ENCODE measurements at places on chromosomes 2 and 18.

- no peak for DNase-seq
Observed at GRCh38 chr2:162885281-162886070, 46.9 kb upstream of the KCNH7 start.

DNA sequence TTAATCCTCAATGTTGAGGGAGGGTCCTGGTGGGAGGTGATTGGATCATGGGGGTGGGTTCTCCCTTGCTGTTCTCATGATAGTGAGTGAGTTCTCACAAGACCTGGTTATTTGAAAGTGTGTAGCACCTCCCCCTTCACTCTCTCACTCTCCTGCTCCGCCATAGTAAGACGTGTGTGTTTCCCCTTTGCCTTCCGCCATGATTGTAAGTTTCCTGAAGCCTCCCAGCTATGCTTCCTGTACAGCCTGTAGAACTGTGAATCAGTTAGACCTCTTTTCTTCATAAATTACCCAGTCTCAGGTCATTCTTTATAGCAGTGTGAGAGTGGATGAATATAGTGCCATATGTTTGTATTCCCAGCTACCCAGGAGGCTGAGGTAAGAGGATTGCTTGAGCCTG, 9.6 kb downstream of the IL1B start:
- no peak for DNase-seq

- no peak for DNase-seq
Observed at GRCh38 chr2:86042256-86043168, 63.2 kb downstream of the POLR1A start.

- DNase-seq, result no peak
Observed at GRCh38 chr2:145228506-145228905, 708.6 kb upstream of the ZEB2 start.

GRCh38 chr2:2805263-2805662, 474.2 kb upstream of the MYT1L start:
- DNase-seq, result no peak

DNA sequence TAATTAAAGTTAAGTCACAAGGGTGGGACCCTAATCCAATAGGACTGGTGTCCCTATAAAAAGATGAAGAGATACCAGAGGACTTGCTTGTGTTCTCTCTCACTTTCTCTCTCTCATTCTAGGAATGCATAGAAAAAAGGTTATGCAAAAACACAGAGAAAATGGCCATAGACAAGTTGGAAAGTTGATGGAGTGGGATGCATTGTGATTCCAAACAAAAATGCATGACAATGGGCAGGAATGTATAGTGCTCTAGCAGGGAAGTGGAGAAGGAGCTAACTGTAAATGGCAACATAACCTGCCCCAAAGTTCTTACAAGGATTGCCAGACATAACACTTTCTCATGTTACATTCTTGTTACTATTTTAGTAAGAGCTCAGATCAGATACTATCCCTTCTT, 301.6 kb upstream of the LRATD1 start:
- no peak for DNase-seq

- DNase-seq, result peak; percentile 15
Observed at GRCh38 chr2:186460465-186460864, 25.6 kb upstream of the ZC3H15 start.

- no peak for DNase-seq
Observed at GRCh38 chr2:1071650-1072049, 121.0 kb downstream of the SNTG2 start.

DNA sequence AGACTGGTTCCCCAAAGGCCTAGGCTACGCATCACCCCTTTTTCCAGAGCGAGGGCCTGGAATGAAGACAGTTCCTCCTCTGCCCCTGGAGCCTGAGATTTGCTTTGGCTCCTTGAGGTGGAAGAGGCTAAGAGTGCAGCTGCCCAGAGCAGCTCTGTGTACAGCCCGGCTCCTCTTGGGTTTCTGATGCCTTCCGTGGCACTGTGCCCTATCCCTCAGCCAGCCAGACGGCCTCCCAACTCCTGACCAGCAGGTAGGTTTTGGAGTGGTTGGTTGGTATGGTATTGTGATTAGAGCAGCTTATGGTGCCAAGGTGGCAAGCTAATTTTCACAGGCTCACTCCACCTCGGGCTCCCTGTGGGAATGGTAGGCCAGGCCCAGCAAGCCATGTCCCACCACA, 112.2 kb downstream of the TANC1 start:
- no peak for DNase-seq

- no peak for DNase-seq
Observed at GRCh38 chr2:11032396-11032795, 120.7 kb downstream of the KCNF1 start.

GRCh38 chr2:54572262-54572635, 116.1 kb downstream of the SPTBN1 start:
- DNase-seq, result peak; percentile 78

DNA sequence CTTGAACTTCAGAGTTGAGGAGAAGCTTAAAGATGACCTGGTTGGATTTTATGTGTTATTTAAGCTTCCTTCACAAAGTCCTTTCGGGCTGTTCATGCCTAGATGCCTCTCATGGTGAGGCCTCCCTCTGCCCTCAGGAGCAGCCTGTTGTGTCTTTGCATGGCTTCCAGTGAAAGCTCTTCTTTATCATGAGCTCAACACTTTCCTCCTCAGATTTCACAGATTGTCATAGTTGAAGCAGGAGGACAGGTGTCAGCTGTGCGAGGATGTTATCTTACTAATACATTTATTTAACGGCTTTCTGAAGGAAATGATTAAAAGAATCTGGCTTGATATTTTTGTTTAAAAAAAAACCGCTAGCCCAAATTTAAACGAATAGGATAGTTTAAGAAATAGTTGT, 48.8 kb upstream of the ITSN2 start:
- DNase-seq, result no peak

- no peak for DNase-seq
Observed at GRCh38 chr18:5630057-5630899, 86.5 kb upstream of the EPB41L3 start.

DNA sequence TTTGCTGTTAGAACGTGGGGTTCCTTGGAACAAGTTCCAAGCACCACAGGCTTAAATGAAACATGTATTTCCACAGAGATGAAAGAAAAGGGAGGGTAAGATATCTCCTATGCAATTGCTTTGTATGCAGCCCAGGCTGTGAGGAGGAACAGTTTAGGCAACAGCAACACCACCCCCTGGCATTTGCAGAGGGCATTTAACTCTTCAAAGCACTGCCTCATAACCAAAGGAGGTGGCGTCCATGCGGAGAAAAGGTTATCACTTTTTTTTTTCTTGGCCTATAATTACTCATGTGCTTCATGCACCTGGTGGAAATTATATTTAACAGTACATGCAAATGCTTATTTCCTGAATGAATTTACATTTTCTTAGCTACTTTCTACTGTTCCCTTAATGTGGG, 286.0 kb downstream of the LPIN1 start:
- DNase-seq, result no peak

- no peak for DNase-seq
Observed at GRCh38 chr2:97701851-97702465, 11.4 kb upstream of the ZAP70 start.

DNA sequence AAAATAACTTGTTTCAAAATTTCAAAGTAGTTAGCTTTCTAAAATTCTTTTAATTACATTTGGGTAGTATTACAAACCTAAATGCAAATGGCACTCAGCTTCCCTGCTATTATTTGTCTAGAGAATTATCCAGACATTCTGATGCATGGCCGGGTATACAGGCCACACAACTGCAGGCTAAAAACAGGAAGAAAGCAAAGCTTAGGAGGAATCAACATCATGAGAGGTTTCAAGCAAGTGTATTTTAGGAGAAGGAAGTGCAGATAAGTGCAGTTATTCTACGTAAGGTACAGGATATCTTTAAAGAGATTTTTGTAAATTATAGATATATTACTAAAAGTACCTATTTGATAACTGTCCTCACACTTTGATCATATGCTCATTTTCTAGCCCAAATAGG, 46.8 kb upstream of the RNU4ATAC start:
- DNase-seq, result no peak

- DNase-seq, result peak; percentile 18
Observed at GRCh38 chr18:63848159-63848558, 39.3 kb upstream of the SERPINB2 start.

- DNase-seq, result no peak
Observed at GRCh38 chr2:177030451-177031105, 182.0 kb upstream of the HNRNPA3 start.

GRCh38 chr2:179024445-179024844, 25.5 kb downstream of the CCDC141 start:
- DNase-seq, result no peak

- DNase-seq, result no peak
Observed at GRCh38 chr2:241867776-241868420, 1.6 kb upstream of the RTP5 start.

- DNase-seq, result no peak
Observed at GRCh38 chr18:76522551-76522950, 27.5 kb upstream of the ZNF516 start.

- DNase-seq, result no peak
Observed at GRCh38 chr18:79438898-79439627, 43.3 kb downstream of the NFATC1 start.

DNA sequence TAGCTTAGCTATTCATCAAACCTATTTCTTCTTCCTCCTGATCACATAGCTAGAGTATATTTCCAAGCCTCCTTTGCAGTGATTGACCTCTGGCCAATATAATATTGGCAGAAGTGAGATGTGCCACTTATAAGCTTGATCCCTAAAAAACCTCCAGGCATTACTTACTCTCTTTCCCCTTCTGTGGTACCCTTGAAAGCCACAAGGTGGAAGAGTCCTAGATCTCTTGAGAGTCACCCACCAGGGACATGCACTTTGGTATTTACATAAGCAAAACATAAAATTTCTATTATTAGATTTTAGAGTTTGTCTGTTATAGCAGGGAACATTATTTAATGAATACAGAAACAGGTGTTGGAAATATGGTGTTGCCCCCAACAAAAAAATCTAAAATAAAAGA, 112.0 kb downstream of the EXOC6B start:
- no peak for DNase-seq

- DNase-seq, result no peak
Observed at GRCh38 chr18:23198217-23198845, 63.0 kb downstream of the CABLES1 start.

- DNase-seq, result no peak
Observed at GRCh38 chr2:173931751-173932150, 33.4 kb downstream of the SP3 start.

GRCh38 chr2:15730545-15731212, 139.0 kb downstream of the DDX1 start:
- DNase-seq, result peak; percentile 86

GRCh38 chr2:170969030-170969429, 40.0 kb downstream of the GORASP2 start:
- DNase-seq, result no peak

GRCh38 chr18:76610933-76611749, 116.1 kb upstream of the ZNF516 start:
- no peak for DNase-seq

DNA sequence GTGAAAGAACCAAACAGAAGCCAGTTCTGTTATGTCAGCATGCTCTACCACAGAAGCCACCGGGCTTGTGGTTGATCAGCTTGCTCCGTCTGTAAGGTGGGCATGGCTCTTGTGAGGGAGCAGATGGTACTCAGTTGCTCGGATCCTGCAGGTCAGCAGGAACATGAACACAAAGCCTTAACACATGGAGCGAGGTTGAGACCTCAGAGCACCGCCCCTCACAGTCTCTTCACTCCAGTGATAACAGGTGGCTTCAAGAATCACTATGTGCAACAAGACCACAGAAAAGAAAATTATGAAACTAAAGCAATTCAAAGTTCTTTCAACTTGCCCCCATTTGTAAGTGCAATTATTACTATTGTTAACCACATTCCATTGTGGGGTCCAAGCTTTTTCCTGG, 72.1 kb downstream of the OSBPL6 start:
- no peak for DNase-seq

DNA sequence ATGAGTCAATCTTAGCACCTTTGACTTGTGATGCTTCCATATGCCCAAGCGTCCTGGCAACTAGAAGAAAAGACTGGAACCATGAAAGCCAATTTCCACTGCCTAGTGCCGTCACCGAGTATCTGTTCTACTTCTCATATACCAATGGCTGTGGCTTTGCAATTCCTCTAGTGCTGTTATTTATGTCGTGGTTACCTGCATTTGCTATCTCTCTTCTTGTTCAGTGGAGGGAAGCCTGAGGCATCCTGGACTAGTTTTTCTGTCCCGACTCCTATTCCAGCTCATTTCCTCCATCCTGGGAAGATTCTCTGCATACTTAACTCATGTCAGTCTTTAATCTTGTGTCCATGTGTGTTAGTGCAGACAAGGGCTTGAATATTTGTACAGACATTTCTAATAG, 117.9 kb downstream of the FEZ2 start:
- DNase-seq, result peak; percentile 61

- no peak for DNase-seq
Observed at GRCh38 chr18:14908541-14908940, 160.6 kb downstream of the ANKRD30B start.

GRCh38 chr18:45874491-45875184, 49.2 kb downstream of the SIGLEC15 start:
- DNase-seq, result no peak

DNA sequence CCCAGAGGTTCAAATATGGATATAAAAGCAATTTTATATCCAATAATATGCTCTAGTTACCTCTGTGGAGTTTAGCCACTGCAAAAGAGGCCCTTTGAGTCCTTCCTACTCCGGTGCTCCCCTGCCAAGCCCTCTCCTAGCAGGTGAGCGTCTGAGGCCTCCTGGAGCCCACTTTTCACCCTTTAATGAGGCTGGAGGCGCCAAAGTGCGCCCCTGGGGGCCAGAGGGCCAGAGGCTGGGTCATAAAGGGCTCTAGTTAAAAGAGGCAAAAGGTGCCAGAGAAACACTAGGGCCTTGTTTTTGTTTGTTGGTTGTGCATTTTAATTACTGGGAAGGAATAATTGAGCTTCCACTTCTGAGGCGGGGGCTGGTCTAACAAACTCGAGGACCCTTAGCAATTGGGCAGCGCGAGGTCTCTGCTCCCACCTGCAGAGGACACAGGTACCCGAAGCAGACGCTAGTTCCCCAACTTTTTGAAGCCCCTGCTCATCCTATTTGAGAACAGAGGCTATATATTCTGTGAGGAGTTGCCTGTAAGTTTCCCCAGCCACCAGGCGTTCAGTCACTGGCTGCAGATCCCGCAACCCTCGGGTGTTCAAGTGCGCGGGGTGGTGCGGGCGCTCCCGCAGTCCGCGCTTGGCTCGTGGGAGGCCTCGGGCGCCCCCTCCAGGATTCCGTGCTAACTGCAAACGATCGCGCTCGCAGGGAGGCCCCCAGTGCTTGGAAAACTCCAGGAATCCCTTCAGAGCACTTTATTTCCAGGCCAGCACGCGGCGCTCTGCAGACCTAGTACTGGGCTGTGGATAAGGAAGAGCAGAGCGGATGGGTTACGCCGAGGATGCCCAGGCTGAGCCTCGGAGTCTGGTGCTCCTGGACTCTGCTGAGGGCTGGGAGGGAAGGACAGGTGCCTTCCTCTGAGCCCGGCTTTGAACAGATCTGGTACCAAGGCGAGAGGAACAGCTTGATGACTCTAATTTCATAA, 14.1 kb downstream of the MSGN1 start:
- DNase-seq, result peak; percentile 13

DNA sequence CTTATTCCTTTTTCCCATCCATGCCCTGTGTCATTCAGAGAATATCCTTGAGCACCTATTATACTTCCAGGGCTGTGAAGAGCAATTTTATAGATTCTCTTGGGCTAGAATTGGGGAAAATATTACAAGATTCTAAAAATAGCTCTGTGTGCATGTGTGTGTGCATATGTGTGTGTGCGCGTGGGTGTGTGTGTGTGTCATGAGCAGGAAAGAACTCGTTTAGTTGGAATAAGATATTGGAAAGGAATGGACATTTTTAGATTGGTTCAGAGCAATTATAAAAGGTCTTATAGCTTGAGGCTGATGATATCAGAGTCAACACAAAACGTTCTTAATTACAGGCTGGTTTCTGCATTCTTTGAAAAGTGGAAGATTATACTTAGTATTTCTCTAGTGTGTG, 212.1 kb upstream of the COPS8 start:
- DNase-seq, result no peak

GRCh38 chr2:23592898-23593751, 208.1 kb downstream of the KLHL29 start:
- DNase-seq, result no peak

Measured in RCC 7860 (cell line).